ENCODE measurements at places on chromosomes 2 and 18. TPM values are rescaled to one million over a fixed set of nuclear protein-coding genes. Genes with fewer than 3 reads are reported as not detected.

GRCh38 chr18:69265656-69266055 is 135.0 kb upstream of the DOK6 start:
- no peak for DNase-seq

The GPR45 gene
- total RNA-seq, result not detected

The BBS5 gene
- 3.2 TPM for total RNA-seq

The IHH gene
- total RNA-seq, result not detected

The IFIH1 gene
- 7.3 TPM for total RNA-seq

The GRP gene
- not detected for total RNA-seq

The TMEM178A gene
- 0.28 TPM for total RNA-seq

DNA sequence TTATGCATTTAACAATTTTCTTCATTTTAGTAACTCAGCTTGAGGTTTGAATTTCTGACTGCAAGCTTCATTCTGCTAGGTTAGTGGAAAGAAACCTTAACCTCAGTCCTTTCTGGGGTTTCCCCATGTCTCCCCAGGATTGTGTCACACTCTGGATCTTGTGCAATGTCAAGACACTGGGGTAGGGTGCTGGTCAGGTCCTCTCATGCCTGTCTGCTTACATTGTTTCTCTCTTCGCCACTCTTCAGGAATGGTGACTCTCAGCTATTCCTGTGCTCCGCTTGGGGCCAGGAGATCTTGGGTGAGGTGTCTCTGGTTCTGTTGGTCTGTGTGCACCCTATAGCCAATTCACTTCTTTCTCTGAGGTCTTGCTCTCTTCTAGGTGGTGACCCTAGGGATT is 23.9 kb downstream of the CTLA4 start:
- DNase-seq, result no peak

GRCh38 chr2:218435003-218435982 is 16.4 kb downstream of the VIL1 start:
- DNase-seq, result no peak

The GPR35 gene
- total RNA-seq, result 0.13 TPM

- no peak for DNase-seq
Measured at GRCh38 chr2:182586426-182586825, 129.6 kb upstream of the DNAJC10 start.

The ST3GAL5 gene
- 11.6 TPM for total RNA-seq

DNA sequence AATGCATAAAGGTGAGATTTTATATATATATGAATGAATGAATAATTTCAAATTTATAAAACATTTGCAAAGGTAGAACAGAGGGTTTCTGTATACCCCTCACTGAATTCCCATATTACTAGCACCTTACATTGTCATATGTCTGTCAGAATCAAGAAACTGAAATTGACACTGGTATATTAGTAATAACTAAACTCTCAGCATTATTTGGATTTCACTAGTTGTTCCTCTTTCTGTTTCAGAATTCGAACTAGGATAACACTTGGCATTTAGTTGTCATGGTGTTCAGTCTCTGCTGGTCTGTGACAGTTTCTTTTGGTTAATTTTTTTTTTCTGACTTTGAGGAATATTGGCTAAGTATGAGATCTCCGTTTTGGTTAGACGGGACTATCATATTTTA is 275.9 kb downstream of the DCC start:
- DNase-seq, result no peak

- DNase-seq, result no peak
Measured at GRCh38 chr2:72166279-72166678, 18.6 kb upstream of the CYP26B1 start.

The FTCDNL1 gene
- 0.73 TPM for total RNA-seq

The GRHL1 gene
- 1.2 TPM for total RNA-seq

The NTSR2 gene
- total RNA-seq, result not detected

The DQX1 gene
- total RNA-seq, result not detected

- DNase-seq, result no peak
Measured at GRCh38 chr18:2797951-2798350, 48.9 kb upstream of the EMILIN2 start.

GRCh38 chr2:186584053-186584452 is 5.8 kb upstream of the ITGAV start:
- no peak for DNase-seq

DNA sequence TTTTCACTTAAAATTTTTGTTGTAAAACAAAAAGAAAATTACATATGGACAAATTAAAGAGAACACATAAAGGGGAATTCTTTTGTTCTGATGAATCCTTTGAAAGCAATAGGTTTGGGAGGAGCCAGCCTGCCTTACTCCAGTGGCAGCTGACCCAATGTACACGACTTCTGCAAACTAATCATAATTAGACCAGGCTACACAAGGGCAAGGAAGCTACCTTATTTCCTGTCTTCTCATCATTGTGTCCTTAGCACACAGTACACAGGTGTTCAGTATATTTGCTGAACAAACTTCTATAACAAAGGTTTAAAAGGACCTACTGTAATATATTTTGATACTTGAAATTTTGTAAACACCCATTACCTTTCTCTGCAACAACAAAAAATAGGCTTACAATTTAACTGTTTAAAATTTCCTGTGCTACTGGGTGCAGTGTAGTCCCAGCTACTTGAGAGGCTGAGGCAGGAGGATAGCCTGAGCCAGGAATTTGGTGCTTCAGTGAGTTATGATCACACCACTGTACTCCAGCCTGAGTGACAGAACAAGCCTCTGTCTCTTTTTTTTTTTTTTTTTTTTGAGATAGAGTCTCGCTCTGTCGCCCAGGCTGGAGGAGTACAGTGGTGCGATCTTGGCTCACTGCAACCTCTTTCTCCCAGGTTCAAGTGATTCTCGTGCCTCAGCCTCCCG is 18.9 kb downstream of the KCNG3 start:
- DNase-seq, result no peak

- no peak for DNase-seq
Measured at GRCh38 chr18:10388373-10388772, 66.1 kb upstream of the APCDD1 start.

- no peak for DNase-seq
Measured at GRCh38 chr2:159317392-159318088, 31.0 kb upstream of the WDSUB1 start.

DNA sequence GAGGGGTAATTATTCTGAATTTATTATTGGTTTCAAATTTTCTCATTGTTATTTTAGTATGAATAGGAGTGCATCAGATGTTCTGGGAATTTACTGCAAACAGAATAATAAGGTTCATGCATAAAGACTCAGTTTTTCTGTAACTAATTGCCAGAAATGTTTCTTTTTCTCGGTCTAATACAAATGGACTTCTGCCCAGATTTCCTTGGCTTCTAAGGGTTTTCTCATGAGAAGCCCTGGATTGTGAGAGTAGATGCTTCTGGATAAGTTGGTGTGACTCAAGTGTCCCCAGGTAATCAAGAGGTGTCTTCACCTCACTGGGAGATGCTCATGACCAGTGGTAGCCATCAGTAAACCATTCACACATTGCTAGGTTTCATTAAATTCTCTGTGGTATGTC is 78.5 kb downstream of the CCDC85A start:
- no peak for DNase-seq

- DNase-seq, result no peak
Measured at GRCh38 chr2:62181843-62182242, 14.1 kb upstream of the B3GNT2 start.

DNA sequence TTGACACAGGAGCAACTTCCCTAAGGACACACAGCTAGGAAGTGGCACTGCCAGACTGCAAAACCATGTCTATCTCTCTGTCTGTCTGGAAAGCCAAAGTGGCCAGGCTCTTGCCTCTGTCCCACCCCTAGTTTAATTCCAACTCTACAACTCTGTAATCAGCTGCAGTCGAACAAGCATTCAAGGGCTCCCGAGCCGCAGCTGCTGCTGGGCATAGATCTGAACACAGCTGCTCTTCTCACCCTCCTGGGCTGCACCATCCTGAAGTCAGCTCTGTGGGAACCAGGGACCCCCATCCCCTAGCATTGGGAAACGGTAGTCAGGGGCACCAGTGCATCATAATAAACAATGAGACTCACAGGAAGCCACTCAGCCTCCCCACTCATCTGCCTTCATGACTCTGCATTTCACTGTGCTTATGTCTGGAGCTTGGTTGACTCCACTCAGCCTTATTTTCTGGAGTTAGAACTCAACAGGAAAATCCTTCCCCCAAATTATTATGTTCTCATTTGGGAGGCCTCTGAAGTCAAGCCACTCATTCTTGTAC is 44.4 kb upstream of the TMEM163 start:
- DNase-seq, result no peak

DNA sequence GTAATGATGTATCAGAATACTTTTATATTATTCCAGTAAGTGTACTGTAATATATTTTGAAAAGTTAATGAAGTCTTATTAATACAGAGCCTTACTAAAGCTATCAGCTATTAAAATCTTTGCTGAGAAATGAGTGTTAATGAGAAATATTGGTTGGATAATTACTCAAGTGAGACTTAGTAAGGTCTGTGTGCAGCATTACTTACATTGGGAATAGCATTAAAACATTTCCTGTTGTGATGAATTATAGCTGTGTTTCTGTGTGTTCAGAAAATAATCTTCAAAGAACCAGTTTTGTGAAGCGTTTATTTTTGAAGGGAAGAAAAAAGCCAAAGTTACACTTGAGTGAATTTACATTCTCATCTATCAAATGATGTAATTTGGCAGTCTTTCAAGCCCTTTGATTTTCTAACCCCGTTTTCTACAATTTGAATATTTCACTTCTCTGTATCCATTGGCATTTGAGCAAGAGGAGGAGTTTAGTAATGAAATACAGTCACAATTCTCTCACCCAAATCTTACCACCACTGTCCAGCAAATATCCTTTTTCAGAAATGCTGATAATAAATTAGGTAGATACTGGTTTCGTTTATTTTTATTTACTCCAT is 123.5 kb upstream of the BOD1L2 start:
- DNase-seq, result no peak

DNA sequence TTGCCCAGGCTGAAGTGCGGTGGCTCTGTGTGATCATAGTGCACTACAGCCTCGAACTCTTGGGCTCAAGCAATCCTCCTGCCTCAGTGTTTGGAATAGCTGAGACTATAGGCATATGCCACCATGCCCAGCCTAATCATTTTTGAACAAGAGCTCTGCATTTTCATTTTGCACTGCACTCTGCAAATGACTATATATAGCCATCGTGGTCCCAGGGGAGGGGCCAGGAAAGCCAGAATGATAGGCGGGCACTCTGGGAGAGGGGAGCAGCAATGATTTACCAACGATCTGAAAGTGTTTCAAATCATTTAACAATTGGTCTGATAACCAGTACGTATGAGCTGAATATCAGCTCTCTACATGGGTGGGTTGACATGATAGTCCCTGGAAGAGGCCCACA is 22.3 kb upstream of the ST3GAL5 start:
- DNase-seq, result no peak

GRCh38 chr2:63642946-63643345 is 54.2 kb downstream of the MDH1 start:
- DNase-seq, result no peak

- no peak for DNase-seq
Measured at GRCh38 chr2:10951558-10952414, 40.1 kb downstream of the KCNF1 start.

All from pulmonary artery endothelial cell (primary cell).